ENCODE measurements at places on chromosomes 5 and 9. TPM values are rescaled to one million over a fixed set of nuclear protein-coding genes. Genes with fewer than 3 reads are reported as not detected.

The ACOT12 gene
- total RNA-seq = not detected

The ROPN1L gene
- 6.3 TPM for total RNA-seq

The TLX3 gene
- total RNA-seq = not detected

The FOXD4L6 gene
- not detected for total RNA-seq

The GRM6 gene
- total RNA-seq = not detected

The ACTBL2 gene
- total RNA-seq = not detected

The OR1B1 gene
- not detected for total RNA-seq

The AQP3 gene
- total RNA-seq = 5.8 TPM

The OTULINL gene
- total RNA-seq = 3.8 TPM

The C1QTNF2 gene
- total RNA-seq = 0.59 TPM

DNA sequence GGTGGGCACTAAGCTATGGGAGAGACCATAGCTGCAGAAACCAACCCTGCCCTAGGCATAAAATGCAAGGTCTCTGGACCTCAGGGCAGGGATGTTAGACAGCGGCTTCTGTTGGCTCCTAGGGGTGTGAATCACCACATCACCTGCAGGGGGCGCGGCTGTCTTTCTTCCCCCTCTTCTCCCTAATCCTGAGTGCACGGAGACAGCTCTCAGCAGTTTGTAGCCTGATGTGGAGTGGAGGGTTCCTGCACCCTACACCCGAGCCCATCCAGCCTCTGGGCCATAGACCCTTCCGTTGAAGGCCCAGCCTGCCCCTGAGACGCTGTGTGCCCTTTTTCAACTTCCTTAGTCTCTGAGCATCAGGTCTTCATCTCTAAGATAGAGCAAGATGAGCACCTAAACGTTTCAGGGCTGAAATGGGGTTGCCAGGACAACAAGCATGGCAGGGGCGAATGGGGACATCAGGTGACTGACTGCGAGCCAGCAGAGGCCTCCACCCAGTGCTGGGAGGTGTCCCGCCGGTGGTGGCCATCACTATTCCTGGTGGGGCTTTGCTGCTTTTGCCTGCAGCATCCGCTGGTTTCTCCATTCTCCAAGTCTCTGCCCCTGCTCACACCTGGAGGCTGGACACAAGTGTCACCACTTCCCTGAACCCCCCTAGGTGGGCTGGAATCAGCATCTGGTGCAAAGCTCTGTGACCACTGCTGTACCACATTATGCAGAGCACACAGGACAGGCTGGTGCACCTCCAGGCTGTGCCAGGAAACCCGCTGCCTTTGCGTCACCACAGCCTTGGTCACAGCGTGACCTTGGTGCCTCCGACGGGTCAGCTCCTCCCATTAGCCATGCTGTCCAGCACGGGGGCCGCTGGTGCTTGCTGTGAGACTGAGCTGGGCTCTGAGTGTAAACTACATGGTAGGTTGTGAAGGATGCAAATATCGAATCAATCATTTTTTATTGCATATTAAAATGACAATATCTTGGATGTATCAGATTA is 2.5 kb upstream of the SEC16A start:
- DNase-seq = peak; percentile 83

GRCh38 chr5:135102716-135103574 is 68.9 kb upstream of the PITX1 start:
- no peak for DNase-seq

DNA sequence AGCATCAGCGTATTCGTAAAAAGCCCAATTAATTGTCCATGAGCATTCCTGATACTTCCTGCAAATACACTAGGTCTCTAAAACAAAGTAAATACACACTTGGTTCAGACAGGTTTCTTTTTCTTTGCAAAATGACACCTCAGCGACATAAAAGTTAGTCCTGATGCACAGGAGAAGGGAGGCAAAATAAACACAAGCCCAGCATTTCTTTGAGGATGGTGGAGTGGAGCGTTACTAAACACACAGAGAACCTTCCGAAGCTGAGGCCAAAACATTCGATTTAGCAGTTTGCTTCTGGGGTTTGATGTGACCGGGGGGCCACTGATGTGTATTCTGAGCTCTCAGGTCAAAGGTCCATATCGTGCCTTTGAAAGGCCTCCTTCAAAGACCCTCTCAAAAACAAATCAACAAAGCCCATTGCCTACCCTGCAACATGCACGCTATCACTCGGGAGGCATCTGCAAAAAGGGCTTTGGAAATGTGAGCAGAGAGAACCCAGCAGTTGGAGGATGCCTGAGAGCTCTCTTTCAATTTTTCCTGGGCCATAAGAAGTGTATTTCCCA is 268.4 kb upstream of the PANK3 start:
- no peak for DNase-seq

DNA sequence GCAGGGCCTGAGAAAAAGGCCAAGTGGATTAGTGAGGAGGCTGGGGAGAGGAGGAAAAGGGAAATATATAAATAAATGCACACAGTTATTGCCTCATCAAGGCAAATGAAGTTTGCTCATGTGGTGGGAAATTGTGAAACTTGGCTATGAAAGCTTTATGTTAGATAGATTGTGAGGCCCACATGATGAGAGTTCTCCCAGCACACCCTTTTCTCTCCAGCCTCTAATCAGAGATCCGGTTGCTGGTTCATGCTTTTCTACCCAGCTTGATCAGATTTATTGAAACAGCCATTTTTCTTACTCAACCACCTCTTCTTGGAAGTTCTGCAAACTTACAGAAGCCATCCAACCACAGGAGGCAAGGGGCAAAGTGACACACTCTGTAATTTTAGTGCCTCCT is 125.8 kb upstream of the KLF4 start:
- no peak for DNase-seq

GRCh38 chr5:107426872-107427271 is 243.9 kb downstream of the EFNA5 start:
- no peak for DNase-seq

DNA sequence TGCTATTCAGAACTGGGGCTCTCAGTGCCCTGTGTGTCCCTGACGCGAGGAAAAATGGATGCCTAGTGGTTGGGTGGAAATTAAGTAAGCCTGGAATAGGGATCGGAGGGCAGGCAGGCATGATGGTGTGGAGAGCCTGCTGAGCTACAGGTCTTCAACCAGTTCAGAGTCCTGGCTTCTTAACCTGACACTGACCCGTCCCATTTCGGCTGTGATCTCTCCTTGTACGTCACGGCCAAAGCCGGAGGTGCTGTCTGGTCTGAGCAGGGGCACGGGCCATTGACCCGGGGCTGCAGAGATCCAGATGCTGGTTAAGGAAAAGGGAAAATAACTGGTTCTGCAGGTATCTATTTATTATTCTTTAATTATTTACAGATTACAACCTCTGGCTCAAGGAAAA is 27.9 kb downstream of the RHOBTB3 start:
- DNase-seq = no peak

GRCh38 chr9:1454211-1454610 is 404.1 kb downstream of the DMRT2 start:
- no peak for DNase-seq

- DNase-seq = peak; percentile 39
These were observed 285.4 kb downstream of the MAST4 start for GRCh38 chr5:66881480-66882161.

- no peak for DNase-seq
These were observed 443.5 kb downstream of the PLK2 start for GRCh38 chr5:58016358-58016757.

DNA sequence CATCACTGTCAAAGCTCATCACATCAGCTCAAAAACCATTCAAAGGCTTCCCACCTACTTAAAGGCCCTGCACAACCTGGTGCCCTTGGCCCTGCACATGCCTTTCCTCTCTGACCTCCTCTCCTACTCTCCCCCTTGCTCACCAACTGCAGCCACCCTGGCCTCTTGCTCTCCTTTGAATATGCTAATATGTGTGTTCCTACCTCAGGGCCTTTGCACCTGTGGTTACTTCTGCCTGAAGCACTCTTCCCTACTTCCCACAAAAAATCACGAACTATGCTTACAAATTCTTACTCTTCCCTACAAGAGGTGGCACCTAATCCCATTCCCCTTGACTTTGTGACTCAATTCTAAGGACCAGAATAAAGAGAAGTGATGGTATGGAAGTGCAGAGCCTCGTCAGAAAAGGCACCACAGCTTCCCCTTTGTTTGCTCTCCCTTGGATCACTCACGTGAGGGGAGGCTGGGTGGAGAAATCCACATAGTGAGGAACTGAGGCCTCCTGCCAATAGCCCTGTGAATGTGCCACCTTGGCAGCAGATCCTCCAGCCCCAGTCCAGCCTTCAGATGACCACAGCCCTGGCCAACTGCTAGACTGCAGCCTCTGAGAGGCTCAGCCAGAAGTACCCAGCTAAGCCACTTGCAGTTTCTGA is 3.2 kb upstream of the TMEM171 start:
- no peak for DNase-seq

Data from uterus (tissue), 4 donors.